GM12891 (cell line): ENCODE measurements at places on chromosomes 5 and 9.
A peak's percentile ranks its signal among the peaks of the same experiment; 100 is the strongest.

DNA sequence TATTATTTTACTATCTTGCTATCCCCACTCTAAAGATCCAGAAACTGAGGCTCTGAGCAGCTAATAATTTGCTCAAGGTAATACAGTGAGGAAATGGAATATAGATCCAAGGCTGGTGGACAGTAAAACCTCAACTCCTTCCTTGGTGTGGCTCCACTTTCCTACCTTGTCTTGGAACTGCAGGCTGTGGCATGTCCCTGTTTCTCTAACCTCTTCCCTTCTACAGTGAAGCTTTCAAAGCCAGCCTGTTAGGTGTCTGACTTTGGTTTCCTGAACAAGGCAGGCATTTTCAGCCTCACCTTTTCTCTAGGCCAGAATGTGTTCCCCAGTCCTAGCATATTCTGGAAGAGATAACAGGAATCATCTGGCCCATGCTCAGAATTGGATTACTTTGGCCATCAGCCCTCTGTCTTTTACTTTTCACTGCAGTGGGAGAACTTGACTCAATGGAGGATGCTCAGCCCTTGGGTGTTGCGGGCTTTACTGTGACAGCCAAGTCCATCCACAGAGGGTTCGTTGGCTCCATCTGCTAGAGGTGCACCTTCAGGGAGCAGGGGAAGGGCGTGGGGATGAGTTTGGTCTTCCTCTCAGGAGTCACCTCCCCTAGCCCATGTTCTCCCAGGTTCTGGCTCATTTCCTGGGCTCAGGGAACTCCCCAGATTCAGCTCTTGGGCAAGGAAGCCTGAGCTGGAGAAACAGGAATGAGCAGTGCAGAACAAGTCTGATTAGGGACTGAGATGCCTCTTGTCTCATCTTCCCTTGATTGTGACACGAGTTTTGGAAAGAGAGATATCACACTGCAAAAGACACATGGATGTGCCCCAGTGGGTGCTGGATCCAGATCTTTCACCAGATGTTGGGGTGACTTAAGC, 1.1 kb downstream of the NIPAL4 start:
- DNase-seq, result no peak

GRCh38 chr5:35443803-35444595, 173.7 kb upstream of the SPEF2 start:
- DNase-seq, result no peak

GRCh38 chr5:153775923-153776322, 262.8 kb downstream of the FAM114A2 start:
- DNase-seq, result no peak

DNA sequence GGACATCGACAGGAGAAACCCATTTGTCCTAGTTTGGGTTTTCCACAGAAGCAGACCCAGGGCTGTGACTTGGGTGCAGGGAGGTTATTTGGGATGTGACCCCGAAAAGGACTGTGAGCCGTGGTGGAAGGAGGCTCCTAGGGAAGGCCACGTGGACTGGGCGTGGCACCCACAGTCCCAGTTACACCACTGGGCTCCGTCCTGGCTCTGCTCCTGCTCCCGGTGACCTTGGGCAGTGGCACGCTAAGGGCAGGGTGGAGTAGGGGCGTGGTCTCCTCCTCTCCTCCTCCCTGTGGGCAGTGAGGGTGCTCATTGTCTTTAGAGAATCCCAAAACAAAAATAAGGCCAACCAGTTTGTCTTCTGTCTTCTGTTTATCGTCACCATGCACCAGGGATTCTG, 190.1 kb downstream of the GADD45G start:
- DNase-seq, result no peak

DNA sequence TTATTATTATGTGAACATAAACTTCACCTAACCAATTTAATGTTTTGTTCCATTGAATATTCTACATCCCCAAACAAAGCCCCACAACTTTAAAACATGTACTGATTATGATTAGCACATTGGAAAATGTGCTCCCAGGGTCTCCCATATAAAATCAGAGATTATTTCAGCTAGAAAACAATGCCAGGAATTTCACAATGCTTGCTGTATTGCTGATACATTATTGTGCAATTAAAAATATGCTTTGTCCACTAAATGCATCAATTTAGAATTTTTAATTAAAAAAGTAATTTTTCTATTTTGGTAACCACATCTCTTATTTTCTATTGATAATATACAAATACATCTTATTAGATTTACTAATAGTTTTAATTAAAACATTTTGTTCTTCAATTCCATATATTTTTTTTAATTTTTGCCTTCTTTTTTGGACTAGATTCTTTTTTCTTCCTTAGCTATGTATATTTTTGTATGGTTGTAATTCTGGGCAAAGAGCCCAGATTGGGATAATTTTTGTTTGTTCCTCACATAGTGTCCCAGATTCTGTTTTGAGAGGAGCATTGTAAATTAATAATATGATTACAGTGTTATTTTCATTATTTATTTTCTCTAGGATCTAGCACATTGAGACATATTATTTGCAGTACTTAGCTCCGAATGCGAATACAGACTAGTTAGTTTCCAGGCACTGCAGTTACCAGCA, 241.5 kb upstream of the CDH18 start:
- DNase-seq, result no peak

- no peak for DNase-seq
Measured at GRCh38 chr5:143315929-143316328, 87.6 kb downstream of the NR3C1 start.

- no peak for DNase-seq
Measured at GRCh38 chr9:75229605-75230332, 141.5 kb downstream of the OSTF1 start.

GRCh38 chr9:93461821-93462220, 8.4 kb upstream of the FAM120AOS start:
- no peak for DNase-seq

- no peak for DNase-seq
Measured at GRCh38 chr5:143153332-143154119, 250.0 kb downstream of the NR3C1 start.

DNA sequence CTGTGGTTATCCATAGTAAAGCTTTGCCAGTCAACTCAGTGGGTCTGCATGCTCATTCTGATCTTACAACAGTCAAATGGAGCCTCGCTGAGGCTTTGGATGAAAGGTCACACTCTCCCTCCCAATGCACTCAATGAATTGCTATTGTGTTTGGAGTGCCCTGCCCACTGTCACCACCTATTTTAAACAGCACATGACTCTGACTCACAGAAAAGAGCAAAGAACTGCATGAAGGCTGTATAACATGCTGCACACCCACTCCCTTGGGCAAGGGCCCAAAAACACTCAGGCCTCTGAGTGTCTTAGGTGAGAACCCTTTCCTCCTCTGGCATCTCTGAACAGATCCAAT, 118.7 kb upstream of the CCDC112 start:
- DNase-seq, result no peak

DNA sequence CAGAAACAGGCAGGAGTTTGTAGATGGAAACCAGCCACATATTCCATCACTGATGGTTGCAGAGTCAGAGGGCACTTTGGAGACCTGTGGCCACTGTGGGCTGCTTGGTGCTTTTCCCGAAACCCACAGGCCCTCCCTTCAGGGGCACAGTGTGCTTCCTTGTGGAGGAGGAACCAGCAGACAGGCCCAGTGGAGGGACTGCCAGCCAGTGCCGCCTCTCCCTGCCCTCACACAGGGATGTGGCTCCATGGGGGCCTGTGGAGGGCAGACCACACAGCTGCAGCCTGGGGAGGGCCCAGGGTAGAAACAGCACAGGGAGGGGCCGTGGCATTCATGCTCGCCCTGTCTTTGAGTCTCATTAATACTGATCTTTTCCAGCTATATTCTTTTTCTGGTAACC, 35.2 kb downstream of the CEP72 start:
- no peak for DNase-seq

DNA sequence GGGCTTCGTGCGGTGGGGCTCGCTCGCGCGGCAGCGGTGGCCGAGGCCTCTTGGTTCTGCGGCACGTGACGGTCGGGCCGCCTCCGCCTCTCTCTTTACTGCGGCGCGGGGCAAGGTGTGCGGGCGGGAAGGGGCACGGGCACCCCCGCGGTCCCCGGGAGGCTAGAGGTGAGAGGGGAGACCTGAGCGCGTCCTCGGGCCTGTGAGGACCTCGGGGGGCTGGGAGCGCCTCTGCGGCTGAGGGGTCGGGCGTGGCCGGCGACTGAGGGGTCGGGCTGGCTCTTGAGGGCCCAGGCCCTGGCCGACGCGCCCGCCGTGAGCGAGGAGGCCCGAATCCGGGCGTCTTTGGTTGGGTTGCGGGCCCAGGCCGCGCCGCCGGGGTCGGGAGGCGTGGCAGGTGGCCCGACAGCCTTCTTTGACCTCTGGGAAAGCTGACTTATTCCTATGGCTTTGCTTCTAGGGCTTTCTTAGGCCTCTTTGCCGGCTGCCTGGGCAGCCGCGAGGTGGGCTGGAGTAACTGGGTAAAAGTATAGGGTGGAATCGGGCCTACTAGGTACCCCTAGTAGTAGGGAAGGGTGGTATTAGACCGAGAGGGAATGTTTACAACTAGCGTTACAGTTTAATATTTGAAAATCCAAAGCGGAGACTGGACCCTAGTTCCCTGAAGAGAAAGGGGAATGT, at the start of gene CANX:
Gene CANX, plus strand, starts transcription at position 33 of the 681 bp plus-strand sequence. CDS start 6,715 bp downstream, outside the sequence.
- no peak for DNase-seq

- no peak for DNase-seq
Measured at GRCh38 chr9:34242830-34243229, 64.0 kb downstream of the UBAP1 start.

DNA sequence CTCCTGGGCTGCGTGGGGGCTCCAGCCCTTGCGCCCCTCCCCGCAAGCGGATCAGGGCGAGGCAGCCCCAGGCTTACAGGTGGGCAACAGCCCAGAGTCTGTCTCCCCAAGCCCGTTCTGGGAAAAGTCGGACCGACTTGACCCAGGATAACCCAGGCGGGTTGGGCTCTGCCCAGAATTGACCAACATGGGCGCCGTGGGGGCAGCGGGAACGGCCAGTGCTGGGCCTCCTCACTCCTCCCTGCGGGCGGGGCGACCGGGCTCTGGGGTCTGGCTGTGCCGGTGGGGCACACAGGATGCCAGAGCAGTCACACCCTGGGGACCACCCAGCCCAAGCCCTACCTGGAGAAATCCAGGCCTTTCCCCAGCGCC, 15.3 kb upstream of the SYNPO start:
- DNase-seq, result no peak

- no peak for DNase-seq
Measured at GRCh38 chr5:179488491-179488890, 61.9 kb upstream of the RUFY1 start.

DNA sequence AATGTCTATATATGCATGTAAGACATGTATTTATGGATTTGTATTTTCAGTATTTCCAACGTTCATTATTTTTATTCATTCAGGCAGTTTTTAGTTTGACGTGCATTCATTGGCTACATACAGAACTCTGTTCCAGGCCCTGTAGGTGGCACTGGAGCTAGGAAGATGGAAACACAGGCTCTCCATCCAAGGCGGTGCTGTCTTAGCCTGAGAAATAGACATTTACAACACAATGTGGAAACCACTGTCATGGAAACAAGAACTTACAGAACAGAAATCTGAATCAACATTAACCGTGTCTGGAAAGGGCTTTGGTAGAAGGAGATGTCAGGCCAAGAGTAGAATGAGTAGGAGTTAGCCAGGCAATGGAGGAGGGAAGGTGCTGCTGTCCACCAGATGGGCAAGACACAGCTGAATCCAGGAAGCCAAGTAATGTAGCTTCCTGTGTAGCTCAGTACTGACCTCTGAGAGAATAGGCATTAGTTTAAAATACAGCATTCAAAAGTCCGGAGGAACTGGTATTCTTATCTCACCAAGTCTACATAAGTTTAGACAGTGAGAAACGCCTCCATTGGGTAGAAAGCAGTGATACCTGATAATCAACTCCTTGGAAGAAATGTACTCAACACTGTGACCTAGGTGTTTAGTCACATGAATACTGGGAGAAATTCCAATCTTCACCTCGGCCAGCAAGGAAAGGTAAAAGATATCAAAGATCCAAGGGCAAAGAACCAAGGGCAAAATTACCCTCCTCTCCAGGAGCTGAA, 388.6 kb upstream of the CDH6 start:
- DNase-seq, result no peak

DNA sequence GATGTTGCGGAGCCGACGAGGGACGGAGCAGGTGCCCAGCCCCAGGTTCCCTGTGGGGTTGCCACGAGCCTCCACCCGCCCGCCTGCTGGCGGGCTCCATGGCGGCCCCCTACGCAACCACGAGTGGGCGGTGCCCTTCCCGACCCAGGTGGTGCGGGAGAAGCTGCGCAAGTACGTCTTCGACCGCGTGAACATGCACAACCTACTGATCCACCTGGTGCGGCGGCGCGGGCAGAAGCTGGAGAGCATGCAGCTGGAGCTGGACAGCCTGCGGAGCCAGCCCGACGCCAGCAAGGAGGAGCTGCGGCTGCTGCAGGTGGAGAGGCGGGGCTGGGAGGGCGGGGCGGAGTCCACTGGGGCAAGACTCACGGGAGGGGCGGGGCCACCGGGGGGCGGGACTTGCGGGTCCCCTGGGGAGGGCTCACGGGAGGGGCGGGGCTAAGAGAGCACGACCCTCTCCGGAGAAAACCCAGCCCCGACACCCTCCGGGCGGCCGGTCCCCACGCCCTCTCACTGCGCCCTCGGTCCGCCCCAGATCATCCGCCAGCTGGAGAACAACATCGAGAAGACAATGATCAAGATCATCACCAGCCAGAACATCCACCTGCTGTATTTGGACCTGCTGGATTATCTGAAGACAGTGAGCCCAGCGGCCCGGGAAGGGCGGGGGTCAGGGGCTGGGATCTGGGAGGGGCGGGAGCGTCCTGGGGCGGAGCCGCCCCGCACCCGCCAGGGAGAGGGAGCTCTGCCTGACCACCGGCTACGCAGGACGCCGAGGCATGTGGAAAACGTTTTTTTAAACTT, 3.9 kb downstream of the CCDC183 start:
- DNase-seq, result peak; percentile 92

GRCh38 chr5:35031276-35031675, 16.5 kb downstream of the AGXT2 start:
- no peak for DNase-seq

DNA sequence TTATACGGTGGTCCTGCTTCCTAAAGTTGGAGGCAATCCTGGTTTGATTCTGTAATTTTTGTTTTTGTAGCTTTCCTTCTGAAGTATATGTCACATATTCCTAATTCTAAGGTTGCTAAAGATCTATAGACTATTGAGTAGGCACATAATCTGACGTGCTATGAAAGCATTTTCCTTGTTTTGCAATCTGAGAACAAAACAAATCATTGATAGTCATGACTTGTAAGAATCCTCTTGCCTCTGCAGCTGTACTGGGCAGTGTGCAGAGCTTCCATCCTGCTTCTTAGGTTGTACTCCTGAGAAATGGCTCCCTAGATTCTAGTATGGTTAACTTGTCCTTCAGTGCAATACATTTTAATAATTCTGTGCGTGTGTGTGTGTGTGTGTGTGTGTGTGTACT, 35.4 kb downstream of the SEMA6A start:
- DNase-seq, result no peak

DNA sequence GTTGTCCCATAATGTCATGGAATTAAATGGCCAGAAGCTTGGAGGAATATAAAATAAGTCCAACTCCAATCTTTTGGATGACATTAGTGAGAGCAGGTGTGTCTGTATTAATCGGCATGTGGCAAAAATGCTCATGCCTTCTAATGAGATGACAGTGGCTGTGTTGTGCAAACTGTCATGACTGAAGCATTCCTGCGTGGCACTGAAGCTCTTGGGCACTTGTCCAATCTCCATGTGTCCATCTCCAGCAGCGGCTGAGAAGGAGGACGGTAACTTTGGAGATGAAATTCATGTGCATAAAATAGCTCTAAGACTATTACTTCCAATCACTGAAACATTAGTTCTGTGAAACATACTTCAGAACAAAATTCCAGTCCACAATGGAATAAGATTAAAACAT, 697.5 kb upstream of the GRAMD2B start:
- no peak for DNase-seq
